ENCODE measurements at places on chromosomes 5 and 9.
A peak's percentile ranks its signal among the peaks of the same experiment; 100 is the strongest.

- peak; percentile 40 for DNase-seq
Measured at GRCh38 chr5:52799358-52799982, 11.8 kb downstream of the ITGA1 start.

DNA sequence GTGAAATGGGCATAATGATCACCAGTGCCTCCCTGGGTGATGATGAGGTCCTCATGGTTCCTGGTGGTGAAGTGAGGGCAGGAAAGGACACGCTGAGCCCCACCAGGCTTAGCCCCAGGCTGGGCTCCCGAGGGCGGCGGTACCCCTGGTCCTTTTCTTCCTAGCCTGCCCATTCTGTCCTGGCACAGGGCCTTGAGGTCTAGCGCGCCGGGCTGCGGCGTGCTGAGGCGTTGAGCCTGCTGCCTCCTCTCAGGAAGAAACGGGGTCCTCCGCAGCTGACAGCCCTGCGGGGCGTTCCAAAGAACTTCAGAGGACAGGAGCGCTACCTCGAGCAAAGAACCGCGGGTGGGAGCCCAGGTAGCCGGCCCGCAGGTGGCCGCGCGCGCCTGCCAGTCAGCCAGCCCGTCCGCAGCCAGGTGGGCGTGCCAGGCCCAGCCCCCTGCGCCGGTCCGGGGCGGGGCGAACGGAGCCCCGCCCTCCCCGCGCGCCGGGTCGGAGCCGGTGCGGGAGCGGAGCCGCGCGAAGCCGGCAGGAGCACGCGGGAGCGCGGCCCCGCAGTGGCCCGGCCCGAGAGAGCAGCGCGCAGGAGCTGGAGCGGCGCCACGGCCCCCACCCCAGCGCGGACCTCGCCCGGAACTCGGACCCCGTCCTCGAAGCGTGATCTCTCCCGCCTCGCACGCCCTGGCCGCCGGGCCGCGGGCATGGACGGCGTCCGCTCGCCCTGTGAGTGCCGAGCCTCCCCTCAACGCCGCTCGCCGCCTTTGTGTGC, at the start of gene WNK2:
TSS of gene WNK2 (plus strand) at position 477 of the 769 bp plus-strand sequence. CDS start 791 bp downstream, outside the sequence.
- no peak for DNase-seq

GRCh38 chr5:56496581-56497063, 263.5 kb upstream of the ANKRD55 start:
- DNase-seq = no peak

GRCh38 chr5:38927470-38927869, 81.7 kb downstream of the OSMR start:
- DNase-seq = no peak

GRCh38 chr5:149323621-149324205, 21.6 kb upstream of the GRPEL2 start:
- DNase-seq = no peak

DNA sequence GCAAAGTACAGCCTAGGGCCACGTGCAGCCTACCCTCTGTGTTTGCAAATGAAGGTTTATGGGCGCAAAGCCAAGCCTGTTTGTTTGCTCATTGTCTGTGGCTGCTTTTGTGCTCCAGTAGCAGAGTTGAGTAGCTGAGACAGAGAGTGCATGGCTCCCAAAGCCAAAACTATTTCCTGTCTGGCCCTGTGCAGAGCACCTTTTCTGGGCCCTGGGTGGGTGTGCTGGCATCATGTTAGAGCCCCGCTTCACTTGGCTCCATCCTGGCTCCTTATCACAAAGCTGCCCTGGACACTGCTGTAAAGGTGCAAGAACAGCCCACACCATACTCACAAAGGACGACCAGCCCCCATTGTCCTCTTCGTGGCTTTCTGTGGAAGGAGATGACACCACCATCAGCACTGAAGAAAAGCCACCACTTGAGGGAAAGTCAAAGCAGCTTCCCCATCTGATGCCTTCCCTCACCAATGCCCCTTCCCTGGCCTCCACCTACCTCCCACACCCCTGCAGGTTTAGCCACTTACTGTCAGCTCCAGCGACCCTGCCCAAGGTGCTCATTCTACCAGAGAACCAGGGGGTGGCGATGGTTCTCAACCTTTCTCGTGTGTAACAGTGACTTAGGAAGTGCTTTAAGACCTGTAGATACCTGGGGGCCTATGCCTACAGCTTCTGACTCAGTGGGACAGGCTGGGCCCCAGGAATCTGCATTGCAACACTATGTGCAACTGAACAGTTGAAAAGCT, 23.4 kb downstream of the LCP2 start:
- peak; percentile 84 for DNase-seq

DNA sequence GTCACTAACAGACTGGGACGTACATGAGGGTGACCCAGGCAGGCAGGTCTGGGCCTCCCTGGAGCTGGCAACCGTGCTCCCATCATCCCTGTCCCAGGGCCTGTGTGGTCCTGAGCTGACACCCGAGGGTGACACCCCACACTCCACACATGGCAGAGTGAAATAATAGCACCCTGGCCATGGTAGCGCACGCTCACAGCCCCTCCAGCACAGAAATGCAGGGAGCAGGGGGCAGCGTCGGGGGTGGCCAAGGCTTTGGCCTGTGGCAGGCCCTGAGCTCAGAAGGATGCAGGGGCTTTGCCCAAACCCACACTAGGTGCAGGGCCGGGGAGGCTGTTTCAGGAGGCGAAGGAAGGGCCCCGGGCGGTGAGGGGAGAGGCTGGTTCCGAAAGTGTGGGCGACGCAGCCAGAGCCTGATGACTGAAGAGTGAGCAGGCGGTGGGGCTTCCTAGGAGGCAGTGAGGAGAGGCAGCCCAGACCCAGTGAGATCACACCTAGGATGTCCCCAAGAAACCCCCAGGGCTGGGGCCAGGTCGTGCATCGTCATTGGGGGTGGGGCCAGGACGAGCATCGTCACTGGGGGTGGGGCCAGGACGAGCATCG, 12.9 kb downstream of the OR2V2 start:
- DNase-seq = no peak

GRCh38 chr5:136028090-136028489, 698 bp upstream of the TGFBI start:
- no peak for DNase-seq
